ENCODE measurements at places on chromosomes 3 and 15.

- no peak for DNase-seq
Observed at GRCh38 chr3:186281176-186281575, 80.9 kb downstream of the DGKG start.

GRCh38 chr3:115226844-115227445 is 79.9 kb upstream of the ZBTB20 start:
- DNase-seq, result no peak

DNA sequence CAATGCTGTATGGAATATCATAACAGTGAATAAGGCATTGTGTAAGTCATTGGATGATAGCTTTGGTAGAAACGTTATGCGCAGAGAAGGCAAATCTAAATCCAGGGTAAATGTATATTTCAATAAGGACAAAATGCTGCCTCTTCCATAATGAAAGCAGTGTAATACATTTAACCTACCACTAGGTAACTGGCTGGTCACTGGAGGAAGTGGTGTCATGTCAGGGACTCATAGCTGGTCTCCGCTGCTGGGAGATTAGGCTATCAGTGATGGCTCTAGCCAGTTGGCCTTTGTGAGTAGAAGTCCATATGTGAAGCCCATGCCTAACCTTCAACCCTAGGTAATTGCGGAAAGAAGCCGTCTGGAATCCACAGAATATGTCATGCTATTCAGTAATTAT is 140.9 kb downstream of the NLGN1 start:
- no peak for DNase-seq

DNA sequence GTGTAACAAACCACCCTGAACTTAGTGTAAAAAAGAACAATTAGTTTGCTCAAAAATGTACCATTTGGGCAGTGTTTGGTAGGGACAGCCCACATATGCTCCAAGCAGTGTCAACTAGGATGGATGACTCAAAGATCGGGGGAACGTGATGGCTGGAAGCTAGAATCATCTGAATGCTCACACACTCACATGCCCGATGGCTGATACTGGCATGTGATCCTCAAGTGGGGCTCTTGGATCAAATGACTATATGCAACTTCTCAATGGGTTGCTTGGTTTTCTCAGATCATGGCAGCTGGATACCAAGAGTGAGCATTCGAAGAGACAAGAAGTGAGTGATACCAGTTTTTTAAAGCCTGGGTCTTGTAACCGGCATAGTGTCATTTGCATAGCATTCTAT is 335.9 kb upstream of the KCNMB2 start:
- DNase-seq, result no peak

- no peak for DNase-seq
Observed at GRCh38 chr3:43191116-43191515, 85.2 kb upstream of the POMGNT2 start.

- DNase-seq, result no peak
Observed at GRCh38 chr15:87858651-87859050, 397.9 kb downstream of the NTRK3 start.

- DNase-seq, result no peak
Observed at GRCh38 chr3:139222100-139222657, 121.6 kb upstream of the MRPS22 start.

GRCh38 chr3:111781561-111782446 is 77.3 kb upstream of the PHLDB2 start:
- no peak for DNase-seq

GRCh38 chr3:36756269-36756668 is 8.1 kb downstream of the DCLK3 start:
- no peak for DNase-seq

GRCh38 chr3:108511055-108511454 is 659 bp upstream of the MYH15 start:
- no peak for DNase-seq

Data from activated CD4-positive, CD25-positive, alpha-beta regulatory T cell treated with anti-CD3 and anti-CD28 coated beads, Interleukin-2, amount 50 U/mL, for 72 hours (primary cell).